Articular chondrocyte of knee joint (primary cell): ENCODE measurements at places on chromosomes 1 and 21. TPM values are rescaled to one million over a fixed set of nuclear protein-coding genes. Genes with fewer than 3 reads are reported as not detected.

The MATN1 gene
- total RNA-seq: 0.11 TPM in 1 of 2 replicates, not detected in the other

The MIGA1 gene
- 21.2 and 27.6 TPM in 2 replicates for total RNA-seq

The TENT5C gene
- total RNA-seq: 7.3 and 8.0 TPM in 2 replicates

The LSS gene
- 53.6 and 59.7 TPM in 2 replicates for total RNA-seq

The CNIH4 gene
- total RNA-seq: 77.2 and 77.7 TPM in 2 replicates

The IVL gene
- 0.11 TPM in 1 of 2 replicates, not detected in the other for total RNA-seq

The LCE3D gene
- not detected in 2 replicates for total RNA-seq

The GUCA2B gene
- not detected in 2 replicates for total RNA-seq

The TNFAIP8L2 gene
- total RNA-seq: not detected in 2 replicates

The AKNAD1 gene
- 0.39 and 0.65 TPM in 2 replicates for total RNA-seq

The MTF1 gene
- total RNA-seq: 4.3 and 4.6 TPM in 2 replicates

The HEYL gene
- under 0.01 TPM in 1 of 2 replicates, not detected in the other for total RNA-seq

The LDLRAD1 gene
- total RNA-seq: not detected in 2 replicates

The VWA5B1 gene
- not detected in 2 replicates for total RNA-seq

The PLEKHO1 gene
- total RNA-seq: 34.6 and 38.8 TPM in 2 replicates

The GPBP1L1 gene
- total RNA-seq: 99.4 and 116 TPM in 2 replicates

The ZMYND12 gene
- 1.4 and 2.2 TPM in 2 replicates for total RNA-seq

The IFI44L gene
- 4.8 and 21.2 TPM in 2 replicates for total RNA-seq

The TDRD5 gene
- not detected in 2 replicates for total RNA-seq

The BNIPL gene
- total RNA-seq: 0.32 and 0.52 TPM in 2 replicates

The SLC9C2 gene
- under 0.01 TPM in 1 of 2 replicates, not detected in the other for total RNA-seq

The HES3 gene
- not detected in 2 replicates for total RNA-seq

The USH2A gene
- total RNA-seq: under 0.01 TPM in 2 replicates

The IGSF21 gene
- total RNA-seq: not detected in 2 replicates

The CAMK1G gene
- 0.22 TPM in 1 of 2 replicates, not detected in the other for total RNA-seq

The PRRX1 gene
- 439 and 488 TPM in 2 replicates for total RNA-seq

The SPRR3 gene
- not detected in 2 replicates for total RNA-seq

The ST6GALNAC5 gene
- total RNA-seq: 0.11 and 1.0 TPM in 2 replicates

The SH3D21 gene
- 4.8 and 5.0 TPM in 2 replicates for total RNA-seq

The REN gene
- total RNA-seq: not detected in 2 replicates

The ZNF648 gene
- total RNA-seq: 0.22 and 0.26 TPM in 2 replicates

The CFAP45 gene
- total RNA-seq: 0.65 and 1.1 TPM in 2 replicates

The CD52 gene
- total RNA-seq: not detected in 2 replicates

The LCE2B gene
- not detected in 2 replicates for total RNA-seq

The MIXL1 gene
- total RNA-seq: not detected in 2 replicates

The MMEL1 gene
- total RNA-seq: 0.26 and 0.32 TPM in 2 replicates
